ENCODE measurements at places on chromosomes 12 and 14. TPM values are rescaled to one million over a fixed set of nuclear protein-coding genes. Genes with fewer than 3 reads are reported as not detected.

Gene PMEL
- total RNA-seq, result 1.1 TPM

Gene CCDC85C
- total RNA-seq, result 36.0 TPM

Gene BCL11B
- 0.34 TPM for total RNA-seq

Gene STAC3
- 0.61 TPM for total RNA-seq

Gene KRT79
- 0.08 TPM for total RNA-seq

Gene IAPP
- not detected for total RNA-seq

Gene LHX5
- not detected for total RNA-seq

Gene SRGAP1
- total RNA-seq, result 11.1 TPM

Gene TCTN2
- total RNA-seq, result 13.5 TPM

Gene TMEM63C
- total RNA-seq, result 3.6 TPM

Gene FAM90A1
- 0.12 TPM for total RNA-seq

Gene TEX22
- 0.20 TPM for total RNA-seq

Gene TAMALIN
- 0.38 TPM for total RNA-seq

Gene TPPP2
- not detected for total RNA-seq

Gene PAPLN
- total RNA-seq, result 5.5 TPM

Gene CMA1
- total RNA-seq, result not detected

Gene EIF2S3B
- total RNA-seq, result 0.77 TPM

Measured in A549 treated with Mapracorat at 1 μM for 4 hours (cell line).